ENCODE measurements at places on chromosomes 12 and 14. TPM values are rescaled to one million over a fixed set of nuclear protein-coding genes. Genes with fewer than 3 reads are reported as not detected.

- H3K36me3 ChIP-seq: no peaks in the 10 kb centered on the region
- no peak overlapping the region for H3K4me3 ChIP-seq
- peak; percentile 22 for DNase-seq
- no peaks in the 10 kb centered on the region for H3K27me3 ChIP-seq
- H3K4me1 ChIP-seq: peaks cover 8% of the 10 kb centered on the region
Measured at GRCh38 chr12:4819654-4820053, 90.1 kb upstream of the KCNA1 start.

DNA sequence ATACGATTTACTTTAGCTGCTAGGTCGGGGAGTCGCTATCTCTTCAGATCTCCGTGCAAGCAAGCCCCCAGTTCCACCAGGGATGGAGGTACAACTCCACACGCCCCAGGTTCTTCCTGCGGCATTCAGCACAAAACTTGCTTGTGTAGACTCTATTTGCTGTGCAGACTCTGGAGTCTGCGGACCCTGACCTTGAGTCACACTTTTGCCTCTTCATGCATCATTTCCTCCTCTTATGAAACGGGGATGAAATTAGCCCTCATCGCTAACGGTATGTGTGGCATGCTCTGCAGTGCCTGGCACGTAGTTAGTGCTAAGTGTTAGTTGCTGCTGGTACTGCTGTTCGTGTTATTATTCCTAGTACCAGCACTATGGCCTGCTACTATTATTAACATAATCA, 84.4 kb downstream of the TMEM132D start:
- DNase-seq: peak; percentile 31
- no peak overlapping the region for H3K4me3 ChIP-seq
- H3K27ac ChIP-seq: no peak overlapping the region
- H3K36me3 ChIP-seq: no peaks in the 10 kb centered on the region
- H3K4me1 ChIP-seq: peaks cover 4% of the 10 kb centered on the region

GRCh38 chr12:76108356-76108755, 23.9 kb upstream of the NAP1L1 start:
- no peaks in the 10 kb centered on the region for H3K27me3 ChIP-seq
- no peaks in the 10 kb centered on the region for H3K36me3 ChIP-seq
- no peak overlapping the region for H3K4me3 ChIP-seq
- DNase-seq: no peak

- H3K27me3 ChIP-seq: no peaks in the 10 kb centered on the region
- no peak for DNase-seq
- peaks cover 42% of the 10 kb centered on the region for H3K36me3 ChIP-seq
- peaks cover 12% of the 10 kb centered on the region for H3K4me1 ChIP-seq
Measured at GRCh38 chr12:6970096-6970527, 352 bp downstream of the PHB2 start.

DNA sequence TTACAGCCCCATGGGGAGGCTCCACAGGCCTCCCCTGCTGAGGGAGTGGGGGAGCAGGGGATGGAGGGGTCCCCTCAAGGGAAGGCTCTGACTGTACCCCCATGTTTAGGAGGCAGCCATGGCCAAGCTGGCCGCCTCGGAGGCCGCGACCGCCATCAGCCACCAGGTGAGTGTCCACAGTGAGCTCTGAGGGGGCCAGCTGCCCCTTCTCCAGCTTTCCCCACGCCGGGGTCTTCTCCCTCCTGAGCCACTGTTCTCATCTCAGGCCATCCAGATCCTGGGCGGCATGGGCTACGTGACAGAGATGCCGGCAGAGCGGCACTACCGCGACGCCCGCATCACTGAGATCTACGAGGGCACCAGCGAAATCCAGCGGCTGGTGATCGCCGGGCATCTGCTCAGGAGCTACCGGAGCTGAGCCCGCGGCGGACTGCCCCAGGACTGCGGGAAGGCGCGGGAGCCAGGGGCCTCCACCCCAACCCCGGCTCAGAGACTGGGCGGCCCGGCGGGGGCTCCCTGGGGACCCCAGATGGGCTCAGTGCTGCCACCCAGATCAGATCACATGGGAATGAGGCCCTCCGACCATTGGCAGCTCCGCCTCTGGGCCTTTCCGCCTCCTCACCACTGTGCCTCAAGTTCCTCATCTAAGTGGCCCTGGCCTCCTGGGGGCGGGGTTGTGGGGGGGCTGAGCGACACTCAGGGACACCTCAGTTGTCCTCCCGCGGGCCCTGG, 13.6 kb downstream of the ACADS start:
- H3K4me1 ChIP-seq: no peaks in the 10 kb centered on the region
- H3K27me3 ChIP-seq: no peaks in the 10 kb centered on the region
- no peak for DNase-seq
- no peak overlapping the region for H3K4me3 ChIP-seq
- no peaks in the 10 kb centered on the region for H3K36me3 ChIP-seq
- no peak overlapping the region for H3K27ac ChIP-seq

- no peaks in the 10 kb centered on the region for H3K27me3 ChIP-seq
- DNase-seq: no peak
- H3K27ac ChIP-seq: no peak overlapping the region
- H3K36me3 ChIP-seq: no peaks in the 10 kb centered on the region
Measured at GRCh38 chr14:105898482-105899010, 372.2 kb downstream of the TMEM121 start.

The MYO1H gene
- total RNA-seq: not detected

DNA sequence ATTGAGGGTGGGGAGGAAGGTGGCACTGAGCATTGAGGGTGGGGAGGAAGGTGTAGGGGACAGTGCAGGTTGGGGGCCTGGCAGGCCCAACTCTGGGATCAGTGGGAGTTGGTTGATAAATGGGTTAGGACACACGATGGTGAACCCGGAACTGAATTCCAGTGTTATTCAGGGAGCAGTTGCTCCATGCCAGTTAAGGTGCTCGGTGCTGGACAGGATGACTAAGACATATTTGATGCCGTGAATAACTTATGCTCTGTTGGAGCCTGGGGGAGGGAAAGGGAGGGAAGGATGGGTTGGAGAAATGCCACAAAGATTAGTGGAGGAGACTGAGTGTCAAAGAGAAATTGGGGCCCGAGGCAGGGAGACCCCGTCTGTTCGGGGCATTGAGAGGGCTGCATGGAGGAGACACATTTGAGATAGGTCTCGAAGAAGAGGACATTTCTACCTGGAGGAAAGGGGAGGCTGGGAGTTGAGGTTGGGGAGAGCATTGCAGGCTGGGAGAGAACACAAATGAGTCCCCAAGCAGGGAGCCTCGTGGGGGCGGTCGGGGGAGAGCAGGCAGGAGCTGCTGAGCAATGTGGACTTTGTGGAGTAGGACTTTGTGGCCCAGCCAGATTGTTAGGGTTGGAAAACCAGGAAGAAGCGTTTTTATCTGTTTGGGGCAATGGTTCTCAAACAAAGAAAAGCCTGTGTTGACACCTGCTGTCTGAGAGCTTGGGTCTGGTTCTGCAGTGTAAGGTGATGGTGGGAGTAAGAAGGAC, 65.3 kb downstream of the IQSEC3 start:
- H3K27ac ChIP-seq: no peak overlapping the region
- no peaks in the 10 kb centered on the region for H3K4me1 ChIP-seq
- H3K4me3 ChIP-seq: no peak overlapping the region
- no peaks in the 10 kb centered on the region for H3K36me3 ChIP-seq
- no peak for DNase-seq
- H3K27me3 ChIP-seq: peaks cover 13% of the 10 kb centered on the region

- peak overlapping the region; percentile 29 for H3K27ac ChIP-seq
- H3K4me3 ChIP-seq: no peak overlapping the region
- no peaks in the 10 kb centered on the region for H3K27me3 ChIP-seq
- peaks cover 37% of the 10 kb centered on the region for H3K36me3 ChIP-seq
- DNase-seq: peak; percentile 85
Measured at GRCh38 chr14:67680121-67680602, 5.7 kb upstream of the VTI1B start.

DNA sequence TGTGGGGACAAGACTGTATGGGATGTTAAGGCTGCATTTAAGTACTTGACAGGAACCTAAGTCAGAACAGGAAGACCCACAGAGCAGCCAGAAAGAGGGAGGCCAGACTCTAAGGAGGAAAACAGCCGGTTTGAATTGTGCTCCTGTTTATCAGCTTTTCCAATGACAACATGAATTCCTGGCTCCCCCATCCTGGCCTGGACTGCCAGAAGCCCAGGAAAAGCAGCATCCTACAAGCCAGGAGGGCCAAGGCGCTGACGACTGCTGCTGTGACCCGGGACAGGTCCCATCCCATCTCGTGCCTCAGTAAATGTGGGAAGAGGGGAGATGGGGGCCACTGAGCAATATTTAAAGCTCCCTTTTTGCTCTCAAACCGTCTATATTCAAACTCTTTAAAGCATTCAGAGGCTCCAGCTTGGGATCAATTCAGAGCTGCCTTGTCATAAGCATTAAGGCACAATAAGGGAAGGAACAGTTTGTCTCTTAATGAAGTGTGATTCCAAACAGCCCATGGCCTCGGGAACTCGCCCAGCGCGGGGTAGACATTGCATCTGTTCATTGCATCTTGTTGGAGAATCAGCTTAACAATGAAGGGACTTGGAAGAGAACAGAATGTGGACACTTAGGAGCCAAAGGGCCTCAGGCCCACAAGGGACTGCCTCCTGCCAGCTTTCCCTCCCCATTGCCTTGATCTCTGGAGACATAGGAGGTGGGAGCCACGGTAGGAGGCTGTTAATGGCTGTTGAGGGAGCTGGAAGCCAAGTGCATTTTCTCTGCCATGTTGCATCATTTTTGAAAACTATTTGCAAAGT, 49.6 kb downstream of the CMKLR1 start:
- no peak overlapping the region for H3K4me3 ChIP-seq
- H3K27ac ChIP-seq: no peak overlapping the region
- peaks cover 10% of the 10 kb centered on the region for H3K27me3 ChIP-seq
- no peaks in the 10 kb centered on the region for H3K36me3 ChIP-seq

The PTHLH gene
- total RNA-seq: 53.5 TPM

The OAS3 gene
- 37.1 TPM for total RNA-seq

DNA sequence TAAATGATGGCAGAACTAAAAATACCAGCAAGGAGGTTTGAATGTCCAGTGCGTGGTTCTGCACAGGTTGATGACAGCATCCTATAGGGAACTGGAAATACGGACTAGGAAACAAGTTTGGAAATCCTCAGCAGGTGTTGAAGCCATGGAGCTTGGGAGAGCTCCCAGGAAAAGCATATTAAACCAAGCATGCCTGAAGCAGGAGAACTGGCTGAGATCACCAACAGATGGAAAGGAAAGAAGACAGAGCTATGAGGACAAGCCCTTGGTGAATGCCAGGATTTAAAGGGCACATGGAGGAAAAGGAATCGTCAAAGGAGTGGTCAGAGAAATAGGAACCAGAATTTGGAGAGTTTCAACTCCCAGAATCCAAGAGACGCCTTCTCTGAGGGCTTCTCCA, 21.2 kb upstream of the ELK3 start:
- H3K27ac ChIP-seq: no peak overlapping the region
- no peaks in the 10 kb centered on the region for H3K27me3 ChIP-seq
- no peaks in the 10 kb centered on the region for H3K4me1 ChIP-seq
- no peak for DNase-seq
- H3K4me3 ChIP-seq: no peak overlapping the region

DNA sequence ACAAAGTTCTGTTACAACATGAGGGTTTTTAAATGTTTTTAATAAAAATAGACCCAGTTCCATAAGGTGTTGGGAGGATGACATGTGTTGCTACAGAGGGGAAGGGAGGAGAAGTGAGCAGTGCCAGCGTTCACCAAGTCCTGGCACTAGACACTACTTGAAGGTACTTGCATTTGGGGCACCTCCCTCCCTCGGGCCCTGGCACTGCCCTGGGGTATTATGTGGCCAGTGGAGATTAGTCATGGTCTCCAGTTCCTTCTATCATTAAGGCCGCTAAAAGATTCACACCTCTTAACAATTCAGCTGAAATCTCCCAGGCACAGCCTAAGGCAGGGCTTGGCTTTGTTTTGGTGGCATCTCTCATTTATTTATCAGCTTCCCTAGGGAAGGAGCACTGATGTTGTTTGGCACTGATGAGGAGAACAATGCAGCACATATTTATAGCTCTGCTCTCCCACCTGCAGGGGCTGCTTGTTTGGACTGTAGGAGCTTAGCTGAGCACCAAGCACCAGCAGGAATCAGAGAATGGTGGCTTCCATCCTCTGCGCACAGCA, 155.5 kb upstream of the NTF3 start:
- no peaks in the 10 kb centered on the region for H3K36me3 ChIP-seq
- no peak overlapping the region for H3K27ac ChIP-seq
- H3K4me3 ChIP-seq: no peak overlapping the region
- no peaks in the 10 kb centered on the region for H3K4me1 ChIP-seq
- DNase-seq: no peak

The KLHL33 gene
- 0.07 TPM for total RNA-seq

- no peak for DNase-seq
- H3K36me3 ChIP-seq: peaks cover 13% of the 10 kb centered on the region
- H3K27me3 ChIP-seq: no peaks in the 10 kb centered on the region
- no peak overlapping the region for H3K4me3 ChIP-seq
- H3K4me1 ChIP-seq: peaks cover 9% of the 10 kb centered on the region
- no peak overlapping the region for H3K27ac ChIP-seq
Measured at GRCh38 chr14:103430358-103430757, 45.1 kb downstream of the MARK3 start.

The C1QL4 gene
- total RNA-seq: 0.09 TPM

- H3K27ac ChIP-seq: peak overlapping the region; percentile 15
- no peaks in the 10 kb centered on the region for H3K36me3 ChIP-seq
- no peak overlapping the region for H3K4me3 ChIP-seq
- H3K4me1 ChIP-seq: peaks cover 23% of the 10 kb centered on the region
- H3K27me3 ChIP-seq: no peaks in the 10 kb centered on the region
Measured at GRCh38 chr14:69996216-69996615, 117.0 kb downstream of the SMOC1 start.

The TAS2R31 gene
- 2.2 TPM for total RNA-seq

- H3K36me3 ChIP-seq: no peaks in the 10 kb centered on the region
- H3K27ac ChIP-seq: no peak overlapping the region
- DNase-seq: no peak
Measured at GRCh38 chr12:77603946-77604345, 226.7 kb upstream of the NAV3 start.

DNA sequence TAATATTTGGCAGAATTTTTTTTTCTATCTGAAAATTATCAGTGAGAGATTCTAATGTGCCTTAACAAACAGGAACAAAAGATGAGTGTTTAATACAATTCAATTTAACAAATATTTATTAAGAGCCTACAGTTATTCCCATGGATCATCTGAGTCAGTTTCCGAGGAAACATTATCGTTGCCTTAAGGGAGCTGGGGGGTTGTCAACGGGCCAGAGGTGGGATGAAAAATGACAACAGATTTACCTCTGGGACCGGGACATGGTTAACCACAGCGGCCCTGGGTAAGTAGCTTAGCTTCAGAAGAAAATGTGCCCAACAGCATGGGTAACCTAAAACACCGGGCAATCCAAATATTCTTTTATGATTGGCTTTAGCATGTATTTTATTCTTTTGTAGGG, 113.6 kb downstream of the DAD1 start:
- H3K36me3 ChIP-seq: no peaks in the 10 kb centered on the region
- peaks cover 15% of the 10 kb centered on the region for H3K4me1 ChIP-seq
- H3K4me3 ChIP-seq: no peak overlapping the region
- DNase-seq: no peak

- H3K27me3 ChIP-seq: no peaks in the 10 kb centered on the region
- DNase-seq: no peak
- no peaks in the 10 kb centered on the region for H3K36me3 ChIP-seq
- H3K4me1 ChIP-seq: peaks cover 20% of the 10 kb centered on the region
- H3K4me3 ChIP-seq: no peak overlapping the region
Measured at GRCh38 chr12:65628061-65628460, 196.2 kb upstream of the HMGA2 start.

- no peaks in the 10 kb centered on the region for H3K4me1 ChIP-seq
- H3K27ac ChIP-seq: no peak overlapping the region
- DNase-seq: no peak
- no peaks in the 10 kb centered on the region for H3K27me3 ChIP-seq
- H3K4me3 ChIP-seq: no peak overlapping the region
Measured at GRCh38 chr12:40794087-40794486, 101.8 kb downstream of the CNTN1 start.
